Brain microvascular endothelial cell (primary cell): ENCODE measurements at places on chromosomes 3 and 15.
A peak's percentile ranks its signal among the peaks of the same experiment; 100 is the strongest.

- no peak for DNase-seq
Observed at GRCh38 chr3:46607603-46608028, 4.7 kb upstream of the FAM240A start.

- DNase-seq = peak; percentile 76
Observed at GRCh38 chr15:72491768-72492167, 17.6 kb downstream of the ARIH1 start.

DNA sequence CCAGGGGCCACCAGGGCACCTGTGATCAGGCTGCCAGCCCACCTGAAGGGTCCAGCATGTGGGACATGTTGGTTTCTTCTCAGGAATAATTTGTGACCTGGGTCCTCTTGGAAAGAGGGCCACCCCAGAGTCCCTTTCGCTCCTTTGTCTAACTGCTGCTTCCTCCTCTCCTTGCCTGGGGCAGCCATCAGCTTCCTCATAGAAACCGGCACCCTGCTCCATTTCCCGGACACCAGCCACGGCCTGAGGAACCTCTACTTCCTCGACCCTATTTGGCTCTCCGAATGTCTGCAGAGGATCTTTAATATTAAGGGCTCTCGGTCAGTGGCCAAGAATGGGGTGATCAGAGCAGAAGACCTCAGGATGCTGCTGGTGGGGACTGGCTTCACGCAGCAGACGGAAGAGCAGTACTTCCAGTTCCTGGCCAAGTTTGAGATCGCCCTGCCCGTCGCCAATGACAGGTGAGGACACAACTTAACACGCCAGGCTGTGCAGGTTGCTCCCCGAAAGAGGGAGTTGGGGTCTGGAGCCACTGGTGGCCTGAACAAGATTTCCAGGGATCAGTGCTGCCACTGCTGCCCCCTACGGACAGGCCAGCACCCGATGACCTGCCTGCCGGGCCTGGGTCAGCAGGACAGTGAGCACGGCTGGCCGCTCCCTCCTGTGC, 109.7 kb downstream of the LRRK1 start:
- no peak for DNase-seq

DNA sequence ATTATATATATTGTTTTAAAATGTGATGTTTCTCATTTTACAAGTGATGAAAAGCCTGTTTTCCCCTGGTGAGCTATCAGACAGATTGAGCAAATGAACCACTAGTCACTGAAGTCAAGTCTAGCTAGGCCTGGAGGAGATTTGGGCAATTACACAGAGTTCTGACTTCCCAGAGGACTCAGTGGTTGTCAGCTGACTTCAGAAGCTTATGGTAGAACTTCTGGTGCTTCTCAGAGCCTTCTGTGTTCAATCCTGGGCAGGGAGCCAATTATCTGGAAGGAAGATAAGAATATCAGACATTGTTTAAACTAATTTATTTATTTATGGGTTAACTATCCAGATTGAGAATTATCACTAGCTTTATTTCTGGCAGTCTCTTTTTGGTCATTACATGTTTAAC, 37.7 kb upstream of the NAALADL2 start:
- DNase-seq = peak; percentile 31

DNA sequence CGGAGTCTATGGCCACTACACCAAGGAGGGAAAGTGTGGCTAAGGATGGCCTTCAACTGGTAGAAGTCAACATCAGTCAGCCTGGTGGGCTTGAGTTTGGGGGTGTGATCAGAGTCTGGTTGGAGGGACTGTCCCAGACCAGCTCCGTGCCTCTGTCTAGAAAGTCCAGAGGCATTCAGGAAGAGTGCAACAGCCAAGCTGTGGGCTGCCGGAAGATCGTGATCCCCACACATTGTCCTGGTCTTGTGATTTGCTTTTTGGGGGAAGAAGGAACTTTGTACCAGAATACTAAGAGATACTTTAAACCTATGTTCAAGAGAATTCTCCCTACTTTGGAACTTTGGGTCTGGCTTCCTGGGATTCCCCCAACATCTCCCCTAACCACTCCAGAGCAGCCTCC, 47.8 kb upstream of the VPS8 start:
- no peak for DNase-seq

GRCh38 chr15:67266870-67267269, 12.3 kb downstream of the IQCH start:
- DNase-seq = no peak

- DNase-seq = peak; percentile 53
Observed at GRCh38 chr3:53243165-53243564, 12.7 kb downstream of the TKT start.

GRCh38 chr3:107106907-107107306, 270.3 kb upstream of the CCDC54 start:
- DNase-seq = no peak

GRCh38 chr3:126676919-126677705, 22.2 kb upstream of the TXNRD3 start:
- DNase-seq = peak; percentile 24

DNA sequence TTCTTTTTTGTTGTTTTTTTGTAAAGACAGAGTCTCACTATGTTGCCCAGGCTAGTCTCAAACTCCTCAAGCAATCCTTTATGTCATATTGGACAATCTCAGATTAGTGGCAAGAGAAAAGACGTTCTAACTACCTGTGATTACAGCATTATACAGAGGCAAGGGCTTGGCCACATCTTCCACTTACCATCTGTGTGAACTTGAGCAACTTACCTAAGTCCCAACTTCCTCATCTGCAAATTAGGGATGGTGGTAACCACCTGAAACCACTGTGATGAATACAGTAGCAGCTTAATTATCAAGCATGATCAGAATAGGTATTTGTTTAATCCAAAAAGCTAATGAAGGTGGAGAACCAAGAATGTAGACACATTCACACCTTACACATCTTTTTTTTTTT, 16.1 kb downstream of the LRRC2 start:
- no peak for DNase-seq

GRCh38 chr3:52451237-52452083, 2.4 kb downstream of the TNNC1 start:
- DNase-seq = no peak
